ENCODE measurements at places on chromosomes 4 and X.

DNA sequence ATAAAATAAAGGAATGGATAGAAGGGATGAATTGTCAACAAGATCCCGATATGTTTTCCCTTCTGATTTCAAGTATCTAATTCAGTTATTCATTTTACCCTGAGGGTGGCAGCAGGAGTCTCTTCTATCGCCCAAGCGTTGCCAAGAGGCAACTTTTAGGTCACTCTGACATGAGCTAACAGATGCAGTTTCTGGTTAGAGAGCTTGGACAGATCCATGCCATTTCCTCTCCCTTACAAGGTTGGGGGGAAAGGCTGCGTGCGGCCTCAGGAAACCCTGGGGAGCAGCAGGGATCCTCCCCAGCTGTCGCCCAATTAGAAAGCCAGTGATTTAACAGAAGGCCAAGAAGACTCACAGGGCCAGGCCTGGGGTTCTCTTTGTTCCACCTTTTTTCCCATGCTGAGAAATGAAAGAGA is 35.3 kb upstream of the WAS start:
- peak; percentile 77 for DNase-seq

DNA sequence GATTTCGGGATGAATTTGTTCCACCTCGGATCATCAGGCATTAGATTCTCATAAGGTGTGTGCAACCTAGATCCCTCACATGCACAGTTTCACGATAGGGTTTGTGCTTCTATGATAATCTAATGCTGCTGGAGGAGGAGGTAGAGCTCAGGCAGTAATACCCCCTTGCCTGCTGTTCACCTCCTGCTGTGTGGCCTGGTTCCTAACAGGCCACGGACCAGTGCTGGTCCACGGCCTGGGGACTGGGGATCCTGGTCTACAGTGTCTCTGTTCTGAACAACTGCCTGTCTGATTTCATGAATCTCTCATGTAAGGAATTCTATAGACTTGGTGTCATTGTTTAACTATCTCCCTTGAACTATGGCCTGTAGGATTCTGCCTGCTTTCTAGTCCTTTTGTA is 269.9 kb downstream of the SPRY1 start:
- no peak for DNase-seq

DNA sequence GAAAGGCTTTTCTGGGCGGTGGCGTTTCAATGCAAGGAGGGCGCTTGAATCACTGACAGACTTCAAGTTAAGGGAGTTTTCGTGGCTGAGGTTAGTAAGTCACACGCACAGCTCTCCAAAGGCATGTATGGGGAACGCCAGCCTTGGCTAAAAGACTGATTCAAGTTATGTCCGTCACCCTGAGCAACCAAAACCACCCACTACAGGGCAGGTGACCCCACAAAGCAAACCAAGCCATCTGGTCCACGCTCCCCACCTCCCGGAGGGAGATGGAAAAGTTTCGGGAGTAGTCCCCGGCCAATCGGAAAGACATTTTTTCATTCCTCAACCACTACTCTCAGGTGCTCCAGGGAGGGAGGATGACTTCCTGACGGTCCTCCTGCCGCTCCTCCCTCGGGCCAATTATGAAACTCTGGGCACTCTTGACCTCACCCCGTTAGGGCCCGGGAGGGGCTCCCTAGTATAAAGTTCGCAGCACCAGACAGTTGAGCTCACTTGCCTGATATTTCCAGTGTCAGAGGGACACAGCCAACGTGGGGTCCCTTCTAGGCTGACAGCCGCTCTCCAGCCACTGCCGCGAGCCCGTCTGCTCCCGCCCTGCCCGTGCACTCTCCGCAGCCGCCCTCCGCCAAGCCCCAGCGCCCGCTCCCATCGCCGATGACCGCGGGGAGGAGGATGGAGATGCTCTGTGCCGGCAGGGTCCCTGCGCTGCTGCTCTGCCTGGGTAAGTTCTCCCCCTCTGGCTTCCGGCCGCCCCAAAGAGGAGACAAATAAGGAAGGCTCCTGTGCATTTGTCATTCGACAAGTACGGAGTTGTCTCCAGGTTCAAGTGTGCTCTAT is at the start of gene EREG:
TSS of gene EREG (plus strand) at position 494 of the 840 bp plus-strand sequence. CDS start at position 658, 164 bp downstream.
- peak; percentile 88 for DNase-seq

DNA sequence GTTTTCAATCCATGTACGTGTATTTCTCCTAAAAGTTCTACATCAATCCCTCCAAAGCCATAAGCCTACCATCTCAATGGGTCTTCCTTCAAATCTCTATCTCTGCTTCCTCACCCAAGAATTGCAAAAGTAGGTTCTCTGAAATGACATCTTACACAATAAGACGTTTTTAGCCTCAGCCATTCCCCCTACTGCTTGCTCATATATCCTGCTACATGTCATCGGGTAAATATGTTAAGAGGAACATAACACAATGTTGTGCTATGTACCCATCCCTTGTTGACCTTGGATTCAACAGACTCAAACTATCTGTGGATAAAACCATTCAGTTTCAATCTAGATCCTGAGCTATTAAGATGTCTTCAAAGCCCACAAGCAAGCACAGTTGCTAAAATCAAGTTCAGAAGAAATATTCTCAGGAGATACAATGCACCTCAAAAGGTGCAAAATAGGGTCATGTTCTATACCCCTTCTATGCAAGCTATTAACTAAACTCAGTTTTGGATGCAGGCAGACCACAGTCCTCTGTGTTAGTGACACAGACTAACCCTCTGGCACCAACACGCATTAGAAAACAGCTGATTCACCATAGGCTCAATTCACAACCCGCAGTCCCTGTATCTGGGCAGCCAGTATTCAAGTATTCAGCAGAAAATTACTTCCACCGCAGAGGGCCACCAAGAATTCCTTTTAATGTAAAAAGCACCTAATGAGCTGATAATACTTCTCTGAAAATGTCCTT is 56.8 kb downstream of the CD99L2 start:
- peak; percentile 47 for DNase-seq

DNA sequence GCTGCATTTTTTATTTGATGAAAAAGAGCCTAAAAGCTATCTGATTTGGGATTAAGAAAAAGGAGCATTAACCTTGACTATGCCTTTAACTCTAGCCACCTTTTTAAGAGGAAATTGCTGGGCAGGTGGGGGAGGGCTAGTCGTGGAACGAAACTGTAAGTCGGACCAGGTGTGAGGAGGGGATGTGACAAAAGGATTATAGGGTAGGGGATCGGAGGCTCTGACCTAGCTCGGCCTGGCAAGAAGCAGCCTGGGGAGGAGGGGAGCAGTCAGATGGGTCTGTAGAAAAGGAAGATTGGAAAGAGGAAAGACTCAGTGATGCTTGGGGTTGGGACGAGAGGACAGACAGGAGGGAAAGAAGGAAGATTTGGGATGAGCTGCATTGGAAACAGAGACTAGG is 21.1 kb upstream of the SPCS3 start:
- no peak for DNase-seq

- no peak for DNase-seq
Measured at GRCh38 chrX:122771933-122772332, 412.1 kb upstream of the GRIA3 start.

- peak; percentile 10 for DNase-seq
Measured at GRCh38 chrX:53354669-53355068, 67.8 kb downstream of the SMC1A start.

DNA sequence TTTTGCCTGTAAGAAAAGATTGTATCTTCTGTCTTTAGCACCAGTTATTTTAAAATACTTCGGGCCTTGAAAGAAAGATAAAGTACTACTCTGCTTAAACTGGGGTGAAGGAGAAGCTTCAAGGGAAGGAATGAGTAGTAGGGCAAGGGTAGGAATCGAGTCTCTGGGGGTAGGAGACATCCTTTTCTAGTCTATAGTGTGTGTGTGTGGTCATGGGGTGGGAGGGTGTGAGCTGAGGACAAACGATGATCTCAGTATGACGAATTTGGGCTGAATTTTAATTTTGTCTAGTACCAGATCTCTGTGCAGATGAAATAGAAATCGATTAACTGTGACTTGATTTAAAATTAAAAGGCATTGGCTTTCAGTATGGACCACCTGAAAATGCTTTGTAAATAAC is 3.3 kb upstream of the MYOZ2 start:
- DNase-seq, result peak; percentile 46

DNA sequence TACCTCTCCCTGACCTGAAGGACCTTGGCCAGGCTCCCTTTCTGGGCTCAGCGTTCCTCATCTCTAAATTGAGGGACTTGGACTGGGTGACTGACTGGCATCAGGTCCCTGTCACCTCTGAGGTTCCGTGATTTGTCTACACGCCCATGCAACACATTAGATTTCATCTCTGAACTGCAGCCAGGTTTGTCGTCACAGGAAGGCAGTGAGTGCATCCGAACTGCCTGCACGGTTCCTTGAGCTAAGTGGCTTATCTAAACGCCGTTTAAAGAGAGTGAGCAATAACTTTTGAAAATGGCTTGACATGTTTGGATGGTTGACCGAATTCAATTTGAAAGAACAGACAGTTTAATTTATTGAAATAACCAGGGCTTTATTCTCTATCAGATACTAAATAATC is 70.1 kb downstream of the PCYT1B start:
- no peak for DNase-seq

GRCh38 chr4:83605744-83606172 is 69.8 kb downstream of the GPAT3 start:
- DNase-seq, result no peak

- DNase-seq, result no peak
Measured at GRCh38 chrX:41435708-41436107, 11.4 kb upstream of the NYX start.

DNA sequence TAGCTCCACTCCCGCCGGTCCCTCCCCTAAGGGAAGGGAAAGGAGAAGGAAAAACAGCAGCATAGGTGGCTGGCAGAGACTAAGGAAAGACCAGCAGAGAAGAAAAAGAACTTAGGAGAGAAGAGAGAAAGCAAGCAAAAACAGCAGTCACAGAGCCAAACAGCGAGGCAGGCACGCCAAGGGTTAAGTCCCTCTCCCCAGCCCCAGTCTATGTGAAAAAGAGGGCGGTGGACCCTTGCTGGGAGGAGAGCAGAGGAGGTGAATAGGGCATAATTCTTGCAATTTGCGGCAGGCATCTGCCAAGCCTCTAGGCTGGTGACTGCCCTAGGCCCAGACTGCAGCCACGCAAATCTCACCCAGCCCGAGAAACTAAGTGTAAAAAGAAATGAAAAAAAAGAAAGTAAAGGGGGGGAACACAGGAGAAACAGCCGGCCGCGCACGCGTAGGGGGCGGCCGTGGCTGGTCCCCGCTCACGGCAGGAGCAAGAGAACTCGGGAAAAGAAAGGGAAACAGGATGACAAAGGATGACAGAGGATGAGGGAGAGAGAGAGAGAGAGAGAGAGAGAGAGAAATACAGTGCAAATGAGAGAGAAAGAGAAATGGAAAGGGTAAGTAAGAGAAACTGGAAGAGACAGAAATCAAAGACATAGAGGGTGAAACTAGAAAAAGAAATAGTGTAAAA is 48.6 kb downstream of the MAGEA9 start:
- peak; percentile 19 for DNase-seq

DNA sequence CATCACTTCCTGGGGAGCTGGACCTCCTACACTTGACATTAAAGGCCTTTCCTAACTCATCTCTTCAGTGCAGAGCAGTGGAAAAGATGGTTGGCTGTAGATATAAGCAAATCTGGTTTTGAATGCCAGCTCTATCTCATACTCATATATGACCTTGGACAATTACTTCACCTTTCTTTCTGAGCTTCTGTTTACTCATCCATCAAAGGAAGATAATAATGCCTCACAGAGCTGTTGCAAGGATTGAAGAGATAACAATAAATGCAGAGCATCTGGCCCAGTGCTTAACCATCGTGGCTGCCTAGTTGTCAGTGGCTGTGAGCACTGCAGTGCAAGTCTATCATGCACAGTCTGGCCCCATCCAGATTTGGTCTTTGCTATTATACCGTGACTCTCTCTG is 148.1 kb upstream of the EOLA2 start:
- DNase-seq, result no peak

- DNase-seq, result no peak
Measured at GRCh38 chr4:57064120-57064519, 46.1 kb downstream of the IGFBP7 start.

DNA sequence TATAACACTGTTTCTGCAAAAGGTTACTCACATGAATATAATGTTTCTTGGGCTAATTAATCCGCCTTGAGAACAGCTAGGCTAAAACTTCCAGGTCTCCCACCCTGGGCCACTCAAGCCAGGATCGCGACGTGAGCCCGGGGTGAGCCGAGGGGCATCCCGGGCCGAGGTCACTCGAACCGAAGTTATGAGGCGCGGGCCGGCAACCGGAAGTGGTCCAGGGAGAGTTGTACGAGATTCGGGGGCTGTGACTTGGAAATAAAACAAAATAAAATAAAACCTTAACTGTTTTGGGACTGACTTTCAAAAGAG is 317 bp downstream of the CMC4 start:
- DNase-seq, result no peak

DNA sequence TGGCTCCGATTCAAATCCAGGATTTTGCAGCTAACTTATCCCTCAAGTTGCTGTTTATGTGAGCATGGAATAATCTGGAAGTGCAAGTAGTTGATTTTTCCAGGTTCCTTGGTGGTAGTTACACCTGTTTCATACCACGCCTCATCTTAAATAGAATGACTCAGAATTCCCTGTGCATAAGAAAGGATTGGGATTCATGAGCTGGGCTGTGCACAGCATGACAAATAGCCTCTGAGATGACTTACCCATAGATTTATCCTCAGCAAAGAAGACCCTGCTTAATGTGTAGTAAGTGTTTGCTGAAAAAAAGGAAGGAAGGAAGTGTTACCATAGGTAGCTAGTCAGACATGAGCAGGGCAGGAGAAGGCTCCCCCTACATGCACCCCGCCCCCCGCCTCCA is 777.7 kb upstream of the ADGRL3 start:
- DNase-seq, result no peak

GRCh38 chrX:112012360-112012759 is 70.2 kb downstream of the TRPC5 start:
- no peak for DNase-seq

GRCh38 chrX:8939322-8939721 is 94.6 kb downstream of the FAM9B start:
- no peak for DNase-seq

GRCh38 chrX:100895365-100896075 is 21.4 kb upstream of the NOX1 start:
- DNase-seq, result peak; percentile 59

GRCh38 chrX:57367649-57368048 is 81.1 kb downstream of the FAAH2 start:
- DNase-seq, result peak; percentile 1

GRCh38 chr4:82630079-82630478 is 68.3 kb upstream of the TMEM150C start:
- no peak for DNase-seq

GRCh38 chr4:15893962-15894361 is 44.6 kb downstream of the FGFBP1 start:
- peak; percentile 92 for DNase-seq

DNA sequence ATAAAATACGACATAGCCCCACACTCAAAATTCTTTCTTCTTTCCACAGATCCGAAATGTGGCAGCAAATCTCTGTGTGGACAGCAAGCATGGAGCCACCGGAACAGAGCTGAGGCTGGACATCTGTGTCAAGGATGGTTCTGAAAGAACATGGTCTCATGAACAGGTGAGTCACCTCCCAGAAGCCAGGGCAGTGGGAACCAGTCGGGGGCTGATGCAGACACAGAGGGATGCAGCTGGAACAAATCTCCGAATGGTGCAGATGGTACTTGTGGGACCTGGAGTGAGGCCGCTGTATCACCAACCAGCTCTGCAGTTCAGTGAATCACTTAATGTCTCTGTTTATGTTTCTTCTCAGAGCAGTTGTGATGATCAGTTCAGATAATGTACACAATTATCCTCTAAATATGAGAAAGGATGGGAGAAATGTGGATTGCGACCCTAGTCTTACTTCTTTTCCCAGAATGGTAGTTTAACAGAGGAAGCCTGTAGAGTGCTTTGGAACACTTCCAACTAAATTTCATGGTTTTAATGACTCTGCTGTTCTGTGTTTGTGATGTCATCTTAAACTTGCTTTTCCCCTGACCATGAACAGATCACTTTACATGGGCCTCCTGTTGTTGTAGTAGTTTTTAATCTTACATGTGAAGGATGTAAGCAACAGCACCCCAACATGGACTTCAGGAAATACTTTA is 159.3 kb upstream of the GALNT7 start:
- peak; percentile 25 for DNase-seq
